ENCODE measurements at places on chromosomes 2 and 18.

DNA sequence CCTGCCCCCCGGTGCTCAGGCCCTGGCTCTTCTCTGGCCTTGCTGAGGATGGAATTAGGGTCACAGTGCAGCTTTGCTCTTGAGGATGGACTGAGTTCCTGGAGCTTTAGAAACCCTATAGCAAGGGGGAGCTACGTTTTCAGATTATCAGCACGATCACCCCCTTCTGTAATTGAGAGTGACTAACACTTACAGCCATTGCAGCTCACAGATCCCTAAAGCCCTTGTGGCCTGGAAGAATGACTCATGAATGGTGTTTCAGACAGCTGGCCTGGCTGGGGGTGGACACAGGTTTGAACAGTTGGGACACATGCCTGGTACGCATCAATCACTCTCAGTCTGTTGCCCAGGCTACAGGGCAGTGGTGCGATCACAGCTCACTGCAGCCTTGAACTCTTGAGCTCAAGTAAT, 79.7 kb upstream of the IGFBP5 start:
- no peaks in the 10 kb centered on the region for H3K27me3 ChIP-seq
- DNase-seq, result peak; percentile 73
- H3K4me3 ChIP-seq, result no peak overlapping the region
- peaks cover 26% of the 10 kb centered on the region for H3K4me1 ChIP-seq
- H3K27ac ChIP-seq, result no peak overlapping the region

- peaks cover 27% of the 10 kb centered on the region for H3K27me3 ChIP-seq
- no peak overlapping the region for H3K27ac ChIP-seq
- DNase-seq, result peak; percentile 26
- H3K4me1 ChIP-seq, result no peaks in the 10 kb centered on the region
These were observed 1452.2 kb upstream of the ACVR2A start for GRCh38 chr2:146392631-146393030.

- no peaks in the 10 kb centered on the region for H3K36me3 ChIP-seq
- H3K4me3 ChIP-seq, result no peak overlapping the region
- no peak overlapping the region for H3K27ac ChIP-seq
- no peaks in the 10 kb centered on the region for H3K4me1 ChIP-seq
- no peak for DNase-seq
These were observed 232.8 kb downstream of the PIK3C3 start for GRCh38 chr18:42187611-42188380.

DNA sequence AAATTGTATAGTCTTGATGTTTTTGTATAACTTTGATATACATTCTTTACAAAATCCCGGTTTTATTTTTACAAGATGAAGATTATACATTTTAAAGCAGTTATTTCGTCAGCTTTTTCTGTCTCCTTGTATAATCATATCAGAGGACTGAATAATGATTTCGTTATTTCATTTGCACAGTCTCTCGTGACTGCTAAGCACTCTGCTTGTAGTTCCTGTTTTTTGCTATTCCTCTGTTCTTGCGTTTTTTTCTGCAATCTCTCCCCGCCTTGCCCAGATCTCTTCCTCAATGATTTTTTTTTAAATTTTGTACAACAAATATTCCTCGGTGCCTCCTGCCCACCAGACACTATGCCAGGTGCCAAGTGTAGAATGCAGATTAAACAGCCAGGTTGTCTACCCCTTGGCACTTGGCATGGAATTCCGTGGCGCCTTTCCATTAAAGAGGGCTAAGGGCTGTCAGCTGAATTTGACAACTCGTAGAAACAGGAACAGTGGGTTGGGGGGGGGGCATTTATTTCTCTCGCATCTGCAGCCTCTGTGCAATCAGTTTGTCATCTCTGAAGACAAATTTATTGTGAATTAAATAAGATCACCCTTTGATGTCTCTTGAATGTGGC, 69.6 kb downstream of the KLHL29 start:
- peaks cover 17% of the 10 kb centered on the region for H3K27me3 ChIP-seq
- no peak overlapping the region for H3K4me3 ChIP-seq
- peaks cover 18% of the 10 kb centered on the region for H3K4me1 ChIP-seq
- no peaks in the 10 kb centered on the region for H3K36me3 ChIP-seq

- no peaks in the 10 kb centered on the region for H3K27me3 ChIP-seq
- DNase-seq, result no peak
- no peaks in the 10 kb centered on the region for H3K4me1 ChIP-seq
- no peaks in the 10 kb centered on the region for H3K36me3 ChIP-seq
These were observed 23.7 kb upstream of the ROCK2 start for GRCh38 chr2:11368059-11368572.

DNA sequence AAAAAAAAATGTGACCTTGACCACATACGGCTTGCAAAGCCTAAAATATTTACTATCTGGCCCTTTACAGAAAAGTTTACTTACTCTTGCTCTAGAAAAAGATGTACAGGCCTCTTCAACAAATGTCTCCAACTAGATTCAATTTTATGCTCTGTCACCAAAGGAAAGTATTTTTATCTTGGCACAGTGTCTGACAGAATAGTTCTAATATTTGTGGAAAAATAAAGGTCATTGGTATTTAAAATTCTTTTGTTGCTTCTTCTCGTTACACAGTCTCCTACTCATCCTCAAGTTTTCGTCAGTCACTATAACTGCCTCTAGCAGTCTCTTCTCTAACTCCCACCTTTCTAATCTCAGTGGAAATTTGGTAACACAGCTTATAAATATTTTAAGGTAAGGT, 1.4 kb downstream of the RBKS start:
- H3K4me1 ChIP-seq, result peaks cover 6% of the 10 kb centered on the region
- no peak overlapping the region for H3K4me3 ChIP-seq
- no peak for DNase-seq
- no peaks in the 10 kb centered on the region for H3K36me3 ChIP-seq
- no peak overlapping the region for H3K27ac ChIP-seq

- no peak overlapping the region for H3K27ac ChIP-seq
- H3K4me1 ChIP-seq, result no peaks in the 10 kb centered on the region
- H3K36me3 ChIP-seq, result no peaks in the 10 kb centered on the region
- no peak for DNase-seq
- no peak overlapping the region for H3K4me3 ChIP-seq
These were observed 554.7 kb downstream of the NUP35 start for GRCh38 chr2:183678908-183679307.

DNA sequence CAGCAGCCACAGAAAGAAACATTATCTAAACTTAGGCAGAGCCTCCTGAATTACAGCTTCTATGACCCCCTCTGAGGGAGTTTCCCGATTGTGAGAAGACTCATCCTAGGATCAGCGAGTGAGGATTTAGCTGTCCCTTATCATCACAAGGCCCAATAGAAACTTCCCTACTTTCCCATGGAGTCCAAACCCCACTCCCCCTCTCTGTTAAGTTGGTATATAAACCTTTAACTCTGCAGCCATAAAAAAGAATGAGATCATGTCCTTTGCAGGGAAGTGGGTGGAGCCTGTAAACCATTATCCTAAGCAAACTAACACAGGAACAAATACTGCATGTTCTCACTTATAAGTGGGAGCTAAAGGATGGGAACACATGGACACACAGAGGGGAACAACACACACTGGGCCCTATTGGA, 78.8 kb downstream of the MYL12B start:
- H3K27ac ChIP-seq, result no peak overlapping the region
- no peaks in the 10 kb centered on the region for H3K27me3 ChIP-seq
- H3K4me3 ChIP-seq, result no peak overlapping the region
- no peaks in the 10 kb centered on the region for H3K36me3 ChIP-seq

DNA sequence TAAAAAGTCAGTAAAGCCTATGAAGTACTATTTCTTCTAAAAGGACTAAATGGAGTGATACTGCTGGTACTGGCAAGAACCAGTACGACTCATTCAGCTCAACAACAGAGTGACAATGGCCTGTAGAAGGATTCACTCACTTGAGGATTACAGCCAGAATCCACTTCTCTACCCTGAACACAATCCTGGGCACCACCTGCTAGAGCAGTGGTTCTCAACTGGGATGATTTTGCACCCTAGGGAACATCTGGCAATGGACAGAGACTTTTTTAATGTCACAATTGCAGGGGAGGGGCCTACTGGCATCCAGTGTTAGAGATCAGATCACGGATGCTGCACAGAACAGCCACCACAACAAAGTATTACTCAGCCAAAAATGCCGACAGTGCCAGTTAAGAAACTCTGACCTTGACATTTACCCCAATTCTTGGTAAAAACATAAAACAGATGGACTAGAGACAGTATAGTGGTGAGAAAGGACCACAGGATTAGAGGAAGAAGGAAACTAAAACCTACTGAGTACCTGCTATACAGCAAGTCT, 5.0 kb downstream of the SPIRE1 start:
- H3K4me3 ChIP-seq, result no peak overlapping the region
- peaks cover 4% of the 10 kb centered on the region for H3K4me1 ChIP-seq
- peaks cover 2% of the 10 kb centered on the region for H3K27me3 ChIP-seq
- no peak overlapping the region for H3K27ac ChIP-seq

GRCh38 chr2:36376319-36376765, 20.8 kb downstream of the CRIM1 start:
- peaks cover 13% of the 10 kb centered on the region for H3K4me1 ChIP-seq
- peak; percentile 58 for DNase-seq
- no peak overlapping the region for H3K27ac ChIP-seq
- no peaks in the 10 kb centered on the region for H3K27me3 ChIP-seq
- H3K36me3 ChIP-seq, result no peaks in the 10 kb centered on the region

- no peak overlapping the region for H3K4me3 ChIP-seq
- no peak for DNase-seq
- H3K27me3 ChIP-seq, result no peaks in the 10 kb centered on the region
- H3K36me3 ChIP-seq, result no peaks in the 10 kb centered on the region
- H3K27ac ChIP-seq, result no peak overlapping the region
These were observed 9.7 kb downstream of the HRH4 start for GRCh38 chr18:24470022-24470618.

- no peaks in the 10 kb centered on the region for H3K27me3 ChIP-seq
- DNase-seq, result no peak
- H3K27ac ChIP-seq, result no peak overlapping the region
- H3K36me3 ChIP-seq, result no peaks in the 10 kb centered on the region
- no peak overlapping the region for H3K4me3 ChIP-seq
- H3K4me1 ChIP-seq, result no peaks in the 10 kb centered on the region
These were observed 133.4 kb downstream of the NRP2 start for GRCh38 chr2:205815673-205816072.

- no peaks in the 10 kb centered on the region for H3K4me1 ChIP-seq
- H3K27ac ChIP-seq, result no peak overlapping the region
- no peak overlapping the region for H3K4me3 ChIP-seq
- no peaks in the 10 kb centered on the region for H3K27me3 ChIP-seq
These were observed 264.3 kb downstream of the KLHL29 start for GRCh38 chr2:23649303-23649702.

DNA sequence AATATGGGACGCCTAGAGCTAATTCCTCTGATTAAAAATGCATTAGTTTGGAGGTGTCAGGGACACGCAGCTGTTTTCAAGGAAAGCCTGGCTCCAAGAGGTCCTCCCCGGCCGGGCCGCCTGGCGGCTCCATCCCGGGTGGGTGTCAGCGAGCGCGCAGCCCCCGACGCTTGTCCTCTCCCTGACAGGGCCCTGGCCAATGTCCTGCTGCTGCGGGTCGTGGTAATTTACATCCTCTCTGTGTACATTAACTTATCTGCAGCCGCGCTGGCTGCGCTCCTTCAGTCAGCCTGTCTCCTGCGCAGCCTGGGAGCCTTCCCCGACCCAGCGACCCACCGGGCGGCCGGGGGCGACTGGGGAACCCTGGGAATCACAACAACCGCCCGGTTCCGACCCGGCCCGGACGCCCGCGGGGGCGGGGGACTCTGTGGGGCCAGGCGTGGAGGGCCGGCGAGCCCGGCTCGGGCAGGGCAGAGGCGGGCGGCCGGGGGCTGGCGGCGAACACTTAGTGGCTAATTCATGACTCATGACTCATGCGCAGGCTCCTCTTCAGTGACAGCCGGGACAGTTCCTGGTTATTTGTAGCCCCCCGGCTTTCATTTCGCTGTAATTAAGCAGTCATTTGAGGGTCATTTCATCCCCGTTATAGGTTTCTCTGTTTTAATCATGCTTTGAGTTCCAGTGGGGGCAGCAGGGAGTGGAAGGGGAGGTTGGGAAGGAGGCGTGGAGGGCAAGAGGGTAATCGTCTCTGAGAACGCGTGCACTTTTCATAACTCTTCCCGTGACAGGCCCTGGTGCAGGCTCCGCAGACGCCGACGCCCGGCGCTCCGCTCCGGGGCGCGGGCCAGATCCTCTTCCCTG, 141.9 kb upstream of the CTAGE1 start:
- H3K27ac ChIP-seq, result no peak overlapping the region
- H3K4me3 ChIP-seq, result peak overlapping the region; percentile 41
- peak; percentile 50 for DNase-seq
- peaks cover 90% of the 10 kb centered on the region for H3K27me3 ChIP-seq
- no peaks in the 10 kb centered on the region for H3K36me3 ChIP-seq

DNA sequence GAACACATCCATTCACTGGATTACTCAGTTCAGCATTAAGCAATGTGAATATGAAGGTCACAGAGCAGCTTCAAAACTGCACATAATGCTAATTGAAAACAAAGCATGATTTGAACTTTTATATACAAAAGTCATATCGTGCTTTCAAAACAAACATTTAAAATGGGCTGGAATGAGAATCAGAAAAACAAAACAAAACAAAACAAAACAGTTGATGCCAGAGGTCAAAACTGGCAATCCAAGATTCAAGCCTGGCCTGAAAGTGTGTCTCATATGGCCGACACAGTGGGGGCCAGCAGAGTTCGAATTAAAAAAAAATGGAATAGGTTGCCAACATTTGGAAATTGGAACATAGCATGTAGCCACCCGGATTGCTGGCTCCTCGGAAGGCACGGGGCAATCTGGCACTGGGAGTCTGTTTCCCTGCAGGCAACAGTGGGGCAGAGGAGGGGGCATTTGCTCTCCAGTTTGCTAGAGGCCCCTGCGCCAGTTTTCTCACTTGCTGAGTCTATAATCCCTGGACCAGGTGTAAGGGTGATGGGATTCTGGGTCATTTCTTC, 294.4 kb downstream of the ZNF521 start:
- no peak for DNase-seq
- no peaks in the 10 kb centered on the region for H3K27me3 ChIP-seq
- no peak overlapping the region for H3K27ac ChIP-seq
- H3K4me3 ChIP-seq, result no peak overlapping the region
- H3K4me1 ChIP-seq, result peaks cover 2% of the 10 kb centered on the region

DNA sequence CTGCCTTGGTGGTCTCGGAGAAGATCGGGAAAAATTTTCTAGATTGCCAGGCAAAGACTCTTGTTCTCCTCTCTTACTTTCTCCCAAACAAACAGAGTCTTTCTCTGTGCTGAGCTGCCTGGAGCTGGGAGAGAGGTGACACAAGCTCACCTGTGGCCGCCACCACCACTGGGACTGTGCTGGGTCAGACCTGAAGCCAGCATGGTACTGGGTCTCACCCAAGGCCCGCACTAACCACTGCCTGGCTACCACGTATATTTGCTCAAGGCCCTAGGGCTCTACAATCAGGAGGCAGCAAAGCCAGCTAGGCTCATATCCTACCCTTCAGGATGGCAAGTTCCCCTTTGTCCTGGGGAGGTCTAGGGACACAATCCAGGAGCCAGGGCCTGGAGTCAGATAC, 312.2 kb downstream of the DLGAP1 start:
- H3K27me3 ChIP-seq, result no peaks in the 10 kb centered on the region
- DNase-seq, result no peak
- no peaks in the 10 kb centered on the region for H3K36me3 ChIP-seq

- H3K4me3 ChIP-seq, result no peak overlapping the region
- no peaks in the 10 kb centered on the region for H3K4me1 ChIP-seq
- H3K27me3 ChIP-seq, result no peaks in the 10 kb centered on the region
- no peak for DNase-seq
- H3K27ac ChIP-seq, result no peak overlapping the region
- peaks cover 73% of the 10 kb centered on the region for H3K36me3 ChIP-seq
These were observed 46.7 kb downstream of the PUM2 start for GRCh38 chr2:20303966-20304365.

Data from common myeloid progenitor, CD34-positive (primary cell).